IMR-90 (cell line): ENCODE measurements at places on chromosomes 6 and 20.

DNA sequence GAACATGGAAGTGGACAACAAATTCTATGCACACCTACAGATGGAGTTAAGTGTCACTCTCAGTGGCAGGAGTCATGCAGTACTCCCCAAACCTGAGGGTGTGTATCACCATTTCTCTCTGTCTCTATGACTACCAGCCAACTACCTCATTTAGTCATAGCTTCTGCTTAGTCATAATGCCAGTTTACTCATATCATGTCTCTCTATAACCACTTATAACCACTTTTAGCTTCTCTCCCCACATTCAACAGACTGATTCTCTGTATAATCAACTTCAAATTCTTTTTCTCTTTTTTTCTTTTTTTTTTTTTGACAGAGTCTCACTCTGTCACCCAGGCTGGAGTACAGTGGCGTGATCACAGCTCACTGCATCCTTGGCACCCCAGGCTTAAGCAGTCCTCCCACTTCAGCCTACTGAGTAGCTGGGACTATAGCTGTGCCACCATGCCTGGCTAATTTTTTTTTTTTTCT, 13.8 kb upstream of the GTF3C6 start:
- peaks cover 5% of the 10 kb centered on the region; the same call in 1 of the 2 replicates for H3K4me1 ChIP-seq
- H3K4me3 ChIP-seq, result no peak overlapping the region
- H3K27ac ChIP-seq, result peak overlapping the region; percentile 25; the same call in 1 of the 2 replicates
- H3K27me3 ChIP-seq, result no peaks in the 10 kb centered on the region
- peak; percentile 93 for DNase-seq

GRCh38 chr6:138592749-138593123, 93.4 kb upstream of the NHSL1 start:
- H3K27ac ChIP-seq, result peak overlapping the region; percentile 79
- H3K27me3 ChIP-seq, result no peaks in the 10 kb centered on the region
- H3K4me1 ChIP-seq, result peaks cover 13% of the 10 kb centered on the region

DNA sequence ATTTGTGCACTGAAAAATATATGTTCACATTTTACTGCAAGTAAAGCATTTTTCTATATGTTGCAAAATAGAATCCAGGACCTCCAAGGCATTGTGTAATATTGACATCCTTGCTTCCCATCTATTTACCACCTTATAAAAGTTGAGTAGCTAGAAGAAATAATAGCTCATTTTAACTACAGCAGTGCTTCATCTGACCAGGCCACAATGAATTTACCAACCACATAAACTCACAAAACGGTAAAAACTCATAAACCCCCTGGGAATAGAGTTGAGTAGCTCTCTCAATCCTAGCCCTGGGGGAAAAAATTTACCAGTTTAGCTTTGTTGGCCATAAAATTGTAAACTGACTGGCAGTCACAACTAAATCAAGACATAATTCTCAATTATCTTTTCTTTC, 3.9 kb downstream of the ATXN1 start:
- peaks cover 4% of the 10 kb centered on the region; the same call in 1 of the 2 replicates for H3K36me3 ChIP-seq
- no peaks in the 10 kb centered on the region for H3K27me3 ChIP-seq
- no peak overlapping the region for H3K27ac ChIP-seq
- peaks cover 6% of the 10 kb centered on the region for H3K4me1 ChIP-seq
- no peak for DNase-seq

- no peaks in the 10 kb centered on the region; the same call in 1 of the 2 replicates for H3K36me3 ChIP-seq
- H3K4me3 ChIP-seq, result no peak overlapping the region
- no peak for DNase-seq
These were observed 508.9 kb upstream of the SOX4 start for GRCh38 chr6:21084656-21085055.

DNA sequence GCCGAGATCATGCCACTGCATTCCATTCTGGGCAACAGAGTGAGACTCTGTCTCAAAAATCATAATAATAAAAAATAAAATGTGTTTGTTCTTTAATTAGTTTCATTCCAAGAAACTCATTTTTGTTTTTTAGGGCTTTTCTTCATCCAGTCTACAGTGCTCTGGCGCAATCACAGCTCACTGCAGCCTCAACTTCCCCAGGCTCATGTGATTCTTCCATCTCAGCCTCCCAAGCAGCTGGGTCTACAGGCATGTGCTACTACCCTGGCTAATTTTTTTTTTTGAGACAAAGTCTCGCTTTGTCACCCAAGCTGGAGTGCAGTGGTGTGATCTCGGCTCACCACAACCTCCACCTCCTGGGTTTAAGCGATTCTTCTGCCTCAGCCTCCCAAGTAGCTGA, 143.6 kb upstream of the JARID2 start:
- H3K4me3 ChIP-seq, result no peak overlapping the region
- H3K27me3 ChIP-seq, result peaks cover 10% of the 10 kb centered on the region
- no peaks in the 10 kb centered on the region for H3K36me3 ChIP-seq
- no peaks in the 10 kb centered on the region for H3K4me1 ChIP-seq
- no peak for DNase-seq

DNA sequence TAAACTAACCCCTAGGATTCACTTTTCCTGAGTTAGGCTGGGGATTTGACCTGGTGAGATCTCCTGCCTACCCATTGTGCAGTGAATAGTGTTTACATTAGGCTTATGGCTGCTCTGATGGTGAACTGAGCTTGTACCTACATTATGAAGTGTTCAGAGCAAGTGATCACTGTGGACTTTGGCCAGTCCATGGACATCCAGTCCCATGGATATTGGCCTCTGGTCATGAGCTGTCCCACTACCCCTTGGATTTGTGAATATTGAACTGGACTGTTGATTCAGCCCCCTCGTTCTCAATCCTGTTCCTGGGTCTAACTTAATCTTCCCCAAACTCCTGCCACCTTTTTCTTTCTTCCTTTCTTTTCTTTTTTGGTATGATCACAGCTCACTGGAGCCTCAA, 13.8 kb downstream of the ASIP start:
- H3K27me3 ChIP-seq, result no peaks in the 10 kb centered on the region
- H3K4me1 ChIP-seq, result peaks cover under 1% of the 10 kb centered on the region; the same call in 1 of the 2 replicates
- no peak for DNase-seq
- H3K27ac ChIP-seq, result no peak overlapping the region
- H3K36me3 ChIP-seq, result no peaks in the 10 kb centered on the region

DNA sequence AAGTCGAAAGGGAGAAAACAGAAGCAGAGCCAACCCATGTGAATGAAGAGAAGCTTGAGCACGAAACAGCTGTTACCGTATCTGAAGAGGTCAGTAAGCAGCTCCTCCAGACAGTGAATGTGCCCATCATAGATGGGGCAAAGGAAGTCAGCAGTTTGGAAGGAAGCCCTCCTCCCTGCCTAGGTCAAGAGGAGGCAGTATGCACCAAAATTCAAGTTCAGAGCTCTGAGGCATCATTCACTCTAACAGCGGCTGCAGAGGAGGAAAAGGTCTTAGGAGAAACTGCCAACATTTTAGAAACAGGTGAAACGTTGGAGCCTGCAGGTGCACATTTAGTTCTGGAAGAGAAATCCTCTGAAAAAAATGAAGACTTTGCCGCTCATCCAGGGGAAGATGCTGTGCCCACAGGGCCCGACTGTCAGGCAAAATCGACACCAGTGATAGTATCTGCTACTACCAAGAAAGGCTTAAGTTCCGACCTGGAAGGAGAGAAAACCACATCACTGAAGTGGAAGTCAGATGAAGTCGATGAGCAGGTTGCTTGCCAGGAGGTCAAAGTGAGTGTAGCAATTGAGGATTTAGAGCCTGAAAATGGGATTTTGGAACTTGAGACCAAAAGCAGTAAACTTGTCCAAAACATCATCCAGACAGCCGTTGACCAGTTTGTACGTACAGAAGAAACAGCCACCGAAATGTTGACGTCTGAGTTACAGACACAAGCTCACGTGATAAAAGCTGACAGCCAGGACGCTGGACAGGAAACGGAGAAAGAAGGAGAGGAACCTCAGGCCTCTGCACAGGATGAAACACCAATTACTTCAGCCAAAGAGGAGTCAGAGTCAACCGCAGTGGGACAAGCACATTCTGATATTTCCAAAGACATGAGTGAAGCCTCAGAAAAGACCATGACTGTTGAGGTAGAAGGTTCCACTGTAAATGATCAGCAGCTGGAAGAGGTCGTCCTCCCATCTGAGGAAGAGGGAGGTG, 38.7 kb downstream of the ZBTB2 start:
- no peaks in the 10 kb centered on the region for H3K4me1 ChIP-seq
- no peak overlapping the region for H3K27ac ChIP-seq
- H3K36me3 ChIP-seq, result peaks cover 44% of the 10 kb centered on the region

DNA sequence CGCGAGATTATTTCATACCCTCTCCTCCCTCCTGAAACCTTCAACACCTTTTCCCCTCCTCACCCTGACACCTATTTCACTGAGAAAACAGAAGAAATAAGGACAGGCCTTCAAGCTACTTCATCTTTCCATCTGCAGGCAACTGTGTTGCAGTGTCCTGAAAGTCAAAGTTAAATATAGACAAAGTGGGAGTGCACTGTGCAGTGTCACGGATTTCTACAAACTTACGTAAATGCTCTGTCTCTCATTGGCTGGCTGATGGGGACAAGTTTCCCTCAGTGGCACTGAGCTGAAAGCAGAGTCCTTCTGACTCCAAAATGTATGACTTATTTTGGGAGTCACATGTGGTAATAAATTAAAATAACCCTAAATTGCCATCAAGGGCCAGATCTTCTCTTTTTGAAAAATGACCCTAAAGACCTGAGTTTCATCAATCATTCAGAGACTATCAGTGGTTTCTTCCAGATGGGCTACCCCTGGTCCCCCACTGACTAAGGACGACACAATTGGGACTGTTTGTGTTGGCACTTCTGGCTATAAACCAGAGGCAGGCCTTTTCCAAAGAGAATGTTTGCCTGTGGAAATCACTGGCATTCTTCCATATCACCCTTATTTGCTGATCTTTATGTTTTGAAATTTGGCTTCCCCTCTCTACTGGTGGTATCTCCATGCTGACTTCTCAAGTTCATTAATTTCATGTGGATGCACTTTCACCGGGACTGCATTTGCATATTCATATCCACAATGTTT, 21.6 kb downstream of the ALDH8A1 start:
- H3K27me3 ChIP-seq, result no peaks in the 10 kb centered on the region
- 0 out of 2 replicates have a peak, but pooled peaks cover 2% of the 10 kb centered on the region for H3K4me1 ChIP-seq
- no peak overlapping the region for H3K27ac ChIP-seq
- DNase-seq, result no peak
- H3K4me3 ChIP-seq, result no peak overlapping the region
- no peaks in the 10 kb centered on the region for H3K36me3 ChIP-seq
